ENCODE measurements at places on chromosomes 1 and 21.
A peak's percentile ranks its signal among the peaks of the same experiment; 100 is the strongest.

- DNase-seq = no peak
These were observed 317.4 kb upstream of the RUNX1 start for GRCh38 chr21:35366394-35367080.

GRCh38 chr1:231376875-231377549, 38.9 kb downstream of the SPRTN start:
- no peak for DNase-seq

GRCh38 chr1:180848191-180848590, 64.5 kb upstream of the KIAA1614 start:
- DNase-seq = no peak

DNA sequence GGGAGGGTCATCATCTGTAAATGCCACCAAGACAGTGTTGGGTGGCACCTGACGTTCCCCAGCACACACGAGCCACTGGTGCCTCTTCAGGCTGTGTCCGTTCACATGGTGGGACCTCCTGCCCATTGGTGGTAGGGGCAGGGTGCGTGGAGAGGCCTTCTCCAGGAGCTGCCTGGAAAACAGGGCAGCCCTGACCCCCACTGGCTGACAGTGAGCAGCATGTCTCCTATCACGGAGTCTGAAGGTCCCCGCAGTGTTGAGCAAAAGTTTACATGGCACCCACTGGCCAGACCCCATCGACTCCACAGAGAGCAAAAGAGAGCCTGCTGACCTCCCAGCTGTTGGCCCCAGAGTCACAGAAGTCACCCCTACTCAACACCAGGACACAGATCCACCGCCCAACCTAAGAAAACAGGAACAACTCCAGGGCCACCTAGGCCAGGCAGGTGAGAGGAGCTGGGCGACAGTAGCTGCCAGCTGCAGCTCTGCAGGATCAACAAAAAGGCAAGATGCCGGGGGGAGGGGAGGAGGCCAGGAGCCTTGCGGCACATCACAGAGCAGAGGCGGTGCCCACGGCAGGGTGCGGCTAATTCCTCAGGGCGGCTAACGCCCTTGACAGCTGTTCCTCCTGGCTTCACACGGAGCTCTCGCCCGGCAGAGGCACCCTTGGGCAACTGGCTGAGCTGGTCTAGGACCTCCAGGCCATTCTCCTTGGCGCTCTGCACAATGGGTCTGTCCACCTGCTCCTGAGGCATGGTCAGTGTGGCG, 14.4 kb upstream of the IFI6 start:
- DNase-seq = no peak

GRCh38 chr21:34020005-34020847, 53.2 kb upstream of the MRPS6 start:
- no peak for DNase-seq

- peak; percentile 59 for DNase-seq
These were observed 1.2 kb upstream of the ARHGEF16 start for GRCh38 chr1:3453203-3453761.

- no peak for DNase-seq
These were observed 4.1 kb downstream of the RNF223 start for GRCh38 chr1:1069711-1070676.

GRCh38 chr1:47754221-47754620, 243.0 kb downstream of the TRABD2B start:
- DNase-seq = no peak

- DNase-seq = no peak
These were observed 150.4 kb downstream of the CYYR1 start for GRCh38 chr21:26422706-26423105.

GRCh38 chr1:151855933-151856332, 2.4 kb upstream of the THEM5 start:
- no peak for DNase-seq

DNA sequence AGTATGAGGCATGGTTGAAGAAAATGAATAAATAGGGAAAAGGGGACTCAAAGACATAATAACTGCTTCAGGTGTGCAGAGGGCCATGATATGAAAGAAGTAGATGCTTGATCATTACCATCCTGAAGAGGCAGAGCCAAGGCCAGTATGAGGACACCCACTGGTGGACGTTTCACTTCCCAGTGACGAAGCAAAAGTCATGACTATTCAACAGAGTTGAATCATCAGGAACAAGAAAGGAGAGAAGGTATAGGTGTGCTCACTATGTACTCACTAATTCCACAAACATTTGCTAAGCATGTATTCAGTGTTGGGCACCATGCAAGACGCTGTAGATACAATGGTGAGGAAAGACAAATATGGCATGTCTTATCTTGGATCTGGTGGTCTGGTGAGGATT, 319.2 kb upstream of the RUNX1 start:
- DNase-seq = no peak

Data from stimulated activated CD8-positive, alpha-beta memory T cell treated with anti-CD3 and anti-CD28 coated beads, Interleukin-4, amount 100 ng/mL, for 4 hours (primary cell).